ENCODE measurements at places on chromosomes 13 and 19. TPM values are rescaled to one million over a fixed set of nuclear protein-coding genes. Genes with fewer than 3 reads are reported as not detected.

Gene ZNF471
- total RNA-seq, result 5.9 TPM

Gene CBY2
- total RNA-seq, result not detected

Gene RNF17
- not detected for total RNA-seq

Gene ZNF221
- total RNA-seq, result 3.9 TPM

- DNase-seq, result no peak
These were observed 213.6 kb downstream of the RGCC start for GRCh38 chr13:41670873-41671443.

DNA sequence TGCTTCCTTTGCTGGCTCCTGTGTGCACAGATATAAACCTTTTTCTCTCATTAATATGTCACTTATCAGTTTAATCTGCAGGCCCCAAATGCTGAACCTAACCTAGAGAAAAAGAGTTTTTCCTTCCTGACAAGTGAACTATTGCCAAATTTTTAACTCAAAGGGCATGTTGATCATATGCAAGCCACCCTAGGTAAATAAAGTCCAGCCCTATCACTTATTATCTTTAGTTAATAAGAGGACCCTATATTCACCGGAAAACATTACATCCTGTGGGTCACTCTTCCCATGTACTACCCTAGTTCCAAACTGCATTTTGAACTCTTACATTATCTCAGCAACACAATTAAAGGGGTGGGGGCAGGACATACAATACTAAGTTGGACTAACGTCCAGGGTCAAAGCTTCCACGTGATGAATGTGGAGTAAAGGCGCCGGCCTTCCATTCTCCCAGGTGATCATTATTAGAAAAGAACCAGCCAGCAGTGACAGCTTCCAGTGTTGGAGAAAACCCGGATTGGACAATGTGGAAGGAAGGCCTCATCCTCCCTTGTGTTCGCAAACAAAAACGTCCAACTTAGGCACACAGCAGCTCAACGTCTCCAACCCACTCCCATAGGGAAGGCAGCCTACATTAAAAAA lies 86.6 kb downstream of the STK24 start:
- no peak for DNase-seq

DNA sequence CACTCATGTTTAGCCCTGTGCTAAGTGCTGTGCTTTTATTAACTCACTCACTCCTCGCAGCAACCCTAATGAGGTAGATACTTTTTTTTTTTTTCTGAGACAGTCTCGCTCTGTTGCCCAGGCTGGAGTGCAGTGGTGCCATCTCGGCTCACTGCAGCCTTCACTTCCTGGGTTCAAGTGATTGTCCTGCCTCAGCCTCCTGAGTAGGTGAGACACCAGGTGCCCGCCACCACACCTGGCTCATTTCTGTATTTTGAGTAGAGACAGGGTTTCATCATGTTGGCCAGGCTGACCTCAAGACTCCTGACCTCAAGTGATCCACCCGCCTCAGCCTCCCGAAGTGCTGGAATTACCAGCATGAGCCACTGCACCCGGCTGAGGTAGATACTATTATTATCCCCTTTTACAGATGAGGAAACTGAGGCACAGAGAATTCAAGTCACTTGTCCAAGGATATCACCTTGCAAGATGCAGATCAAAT lies 2.5 kb downstream of the ITPKC start:
- DNase-seq, result no peak

- DNase-seq, result peak; percentile 77
These were observed 71.9 kb downstream of the FLT1 start for GRCh38 chr13:28423010-28423409.

- DNase-seq, result no peak
These were observed 813.4 kb downstream of the SLITRK6 start for GRCh38 chr13:84985860-84986259.

- DNase-seq, result no peak
These were observed 130.6 kb downstream of the KLF5 start for GRCh38 chr13:73189362-73189761.

All from upper lobe of right lung (tissue), 1 donor.